ENCODE measurements at places on chromosomes 1 and 21.

DNA sequence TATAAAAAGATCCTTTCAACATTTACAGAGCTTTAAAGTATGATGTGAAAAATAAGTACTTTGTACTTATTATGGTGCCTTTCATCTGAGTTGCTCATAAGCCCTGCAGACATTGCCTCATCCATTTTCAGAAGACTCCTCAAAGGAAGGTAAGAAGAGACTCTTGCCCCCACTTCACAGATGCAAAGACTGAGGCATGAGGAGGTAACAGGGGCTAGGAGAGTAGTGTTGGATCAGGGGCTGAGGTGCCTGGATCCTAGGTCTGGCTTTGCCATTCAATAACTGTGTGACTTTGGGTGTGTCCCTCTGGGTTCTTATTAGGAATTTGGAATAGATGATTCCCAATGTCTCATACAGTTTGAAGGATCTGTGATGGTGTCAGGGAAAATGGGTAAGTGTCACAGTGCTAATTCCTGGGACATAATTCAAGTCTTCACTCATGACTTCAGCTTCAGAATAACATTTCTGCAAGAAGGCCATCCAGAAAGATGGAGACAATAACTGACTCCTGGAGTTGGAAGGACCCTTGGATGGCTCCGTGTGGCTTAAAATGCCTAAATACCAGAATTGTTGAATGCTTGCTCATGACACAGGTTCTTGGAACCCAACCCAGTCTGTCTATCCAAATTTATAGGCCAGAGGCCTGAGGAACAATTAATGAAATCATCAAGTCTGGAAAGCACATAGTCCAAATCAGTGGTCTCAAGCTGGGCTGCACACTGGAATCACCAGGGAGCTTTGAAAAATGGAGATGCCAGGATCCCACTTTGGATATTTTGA, 93.1 kb upstream of the RUNX1 start:
- no peak for DNase-seq

GRCh38 chr1:167489571-167490340, 28.6 kb downstream of the CD247 start:
- DNase-seq: no peak

GRCh38 chr1:203546274-203546673, 52.3 kb downstream of the OPTC start:
- DNase-seq: no peak

DNA sequence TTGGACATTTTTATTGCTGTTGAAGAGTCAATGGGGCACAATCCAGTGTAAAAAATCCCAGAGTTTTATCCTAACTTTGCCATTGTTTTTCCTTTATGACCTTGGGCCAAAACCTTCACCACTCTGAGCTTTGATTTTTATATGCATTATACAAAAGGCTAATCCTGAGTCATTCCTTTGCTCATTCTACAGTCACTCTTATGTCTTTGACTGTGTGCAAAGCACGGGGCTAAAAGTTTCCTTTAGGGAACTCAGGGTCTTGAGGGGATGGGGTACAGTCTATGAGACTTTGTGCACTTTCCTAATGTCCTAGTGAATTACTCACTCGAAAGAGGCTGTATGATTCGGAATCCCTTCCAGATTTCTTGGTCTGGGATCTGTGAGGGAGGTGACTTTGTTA, 543.2 kb upstream of the CAMK1G start:
- DNase-seq: no peak

DNA sequence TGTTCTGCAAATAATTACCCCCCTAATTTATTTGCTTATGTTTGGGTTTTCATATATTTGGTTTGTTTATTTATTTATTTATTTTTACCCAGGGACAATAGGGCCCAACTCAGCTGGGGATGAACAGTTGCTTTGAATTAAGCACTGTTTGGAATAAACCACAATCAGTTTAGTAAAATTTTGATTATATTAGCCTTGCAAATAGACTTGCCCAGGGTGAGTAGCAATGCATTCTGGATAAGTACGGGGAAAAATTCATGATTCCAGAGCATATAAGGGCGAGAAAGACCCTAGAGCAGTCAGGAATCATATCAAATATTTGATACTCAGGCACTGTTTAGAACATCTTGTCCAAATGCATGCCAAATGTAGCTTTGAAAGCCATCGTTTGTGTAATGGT, 242.7 kb downstream of the OMA1 start:
- DNase-seq: no peak

GRCh38 chr21:14453339-14454015, 70.5 kb upstream of the HSPA13 start:
- no peak for DNase-seq

- peak; percentile 51 for DNase-seq
These were observed 2.5 kb downstream of the BACE2 start for GRCh38 chr21:41170442-41170841.

GRCh38 chr1:67105508-67105907, 29.3 kb downstream of the C1orf141 start:
- DNase-seq: no peak

- DNase-seq: peak; percentile 30
These were observed 99.1 kb upstream of the CTTNBP2NL start for GRCh38 chr1:112296908-112297307.

DNA sequence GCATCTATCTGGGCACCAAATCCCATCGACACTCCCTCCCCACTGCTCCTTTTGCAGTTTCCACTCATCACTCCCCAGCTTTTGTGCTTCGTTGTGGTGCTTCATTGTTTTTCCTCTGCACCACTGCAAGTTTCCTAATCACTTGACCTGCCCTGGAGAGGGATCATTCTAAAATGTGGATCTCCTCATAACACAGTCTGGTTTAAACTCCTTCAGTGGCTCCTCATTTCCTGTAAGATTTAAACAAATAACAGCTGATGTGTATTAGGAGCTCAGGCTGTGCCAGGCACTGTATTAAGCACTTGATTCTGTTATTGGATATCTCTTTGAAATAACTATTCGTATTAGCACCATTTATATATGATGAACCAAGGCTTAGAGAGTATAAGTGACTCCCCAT, 51.3 kb downstream of the MAP10 start:
- DNase-seq: no peak

DNA sequence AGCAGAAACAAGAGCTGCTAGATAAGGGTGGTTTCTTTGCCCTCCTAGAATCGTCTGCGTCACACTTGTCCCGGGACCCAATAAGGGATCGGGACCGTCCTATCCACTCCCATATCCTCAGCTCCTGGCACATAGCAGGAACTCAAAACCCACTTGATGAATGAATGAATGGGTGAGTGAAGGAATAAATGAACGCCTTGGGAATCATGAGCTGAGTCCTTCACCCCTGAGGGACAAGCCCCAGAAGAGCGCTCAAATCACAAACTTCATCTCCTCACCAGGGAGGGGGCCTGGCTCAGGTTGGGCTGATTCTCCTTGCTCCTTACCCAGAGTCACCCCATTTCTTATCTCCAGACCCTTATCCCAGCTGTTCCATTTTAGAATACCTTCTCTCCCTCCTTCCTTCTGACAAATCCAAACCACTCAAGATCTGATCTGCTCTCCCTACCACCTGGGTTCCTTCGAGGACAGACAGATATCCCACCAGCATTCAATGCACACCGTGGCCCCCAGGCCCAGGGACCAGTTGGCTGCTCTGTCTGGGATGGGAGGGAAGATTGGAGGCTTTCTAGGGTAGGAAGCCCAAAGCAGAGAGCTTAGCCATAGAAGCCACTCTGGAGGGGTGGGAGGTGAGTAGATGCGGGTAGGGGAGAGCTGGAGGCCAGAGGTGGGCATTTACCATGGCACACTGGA, 643 bp upstream of the MOB3C start:
- DNase-seq: no peak

GRCh38 chr1:42953182-42954180, 5.2 kb downstream of the SLC2A1 start:
- no peak for DNase-seq

GRCh38 chr1:20551945-20552727, at the start of gene FAM43B:
FAM43B (plus strand) TSS chr1:20552573; CDS start chr1:20552974, 401 bp downstream.
- peak; percentile 56 for DNase-seq

GRCh38 chr1:41689139-41689538, 204.7 kb upstream of the EDN2 start:
- DNase-seq: no peak

DNA sequence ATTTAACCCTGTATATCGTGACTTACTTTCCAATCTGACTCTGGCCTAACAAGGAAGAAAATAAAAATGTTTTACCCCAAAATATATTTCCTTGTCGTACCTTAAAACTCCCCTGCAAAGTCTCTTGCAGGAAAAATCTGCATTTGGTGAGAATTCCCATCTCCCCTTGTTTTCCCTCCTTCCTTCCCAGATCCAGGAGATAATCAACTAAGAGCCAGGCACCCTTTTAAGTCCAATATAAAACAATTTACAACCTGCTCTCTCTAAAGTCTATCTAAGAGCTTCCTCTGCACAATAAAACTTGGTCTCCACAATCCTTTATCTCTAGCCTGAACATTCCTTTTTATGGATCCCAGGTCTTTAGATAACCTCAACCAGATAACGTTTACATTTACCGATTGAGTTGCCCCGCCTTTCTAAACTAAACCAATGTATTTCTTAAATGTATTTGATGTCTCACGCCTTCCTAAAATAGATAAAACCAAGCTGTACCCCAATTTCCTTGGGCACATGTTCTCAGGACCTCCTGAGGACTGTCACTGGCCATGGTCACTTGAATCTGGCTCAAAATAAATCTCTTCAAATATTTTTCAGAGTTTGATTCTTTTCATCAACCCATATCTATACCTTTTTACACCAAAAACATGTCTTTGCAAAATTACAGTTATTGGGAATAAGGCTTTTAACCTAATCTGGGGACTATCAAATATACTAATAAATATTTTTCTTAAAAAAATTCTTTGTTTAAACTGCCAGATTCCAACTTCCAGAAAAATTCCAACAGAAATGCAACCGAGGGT, 993 bp downstream of the DDX59 start:
- DNase-seq: no peak

DNA sequence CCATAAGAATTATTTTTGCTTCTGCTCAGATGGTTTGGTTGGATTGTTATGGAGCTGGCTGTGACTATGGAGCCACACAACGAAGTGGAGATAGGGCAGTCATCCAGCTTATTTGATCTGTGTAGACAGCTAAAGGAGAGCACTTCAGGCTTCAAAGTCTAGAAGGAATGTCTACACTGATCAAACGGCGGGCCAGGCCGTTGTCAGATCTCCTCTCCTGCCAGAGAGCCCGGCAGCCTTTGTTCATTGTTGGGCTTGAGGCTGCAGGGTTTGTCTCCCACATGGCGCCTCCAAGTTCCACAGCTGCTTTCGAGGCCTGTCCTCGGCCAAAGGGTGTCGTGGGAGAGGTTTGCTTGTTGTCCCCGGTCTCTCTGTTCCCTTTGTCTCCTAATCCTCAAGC, 2.8 kb upstream of the STMN1 start:
- no peak for DNase-seq

DNA sequence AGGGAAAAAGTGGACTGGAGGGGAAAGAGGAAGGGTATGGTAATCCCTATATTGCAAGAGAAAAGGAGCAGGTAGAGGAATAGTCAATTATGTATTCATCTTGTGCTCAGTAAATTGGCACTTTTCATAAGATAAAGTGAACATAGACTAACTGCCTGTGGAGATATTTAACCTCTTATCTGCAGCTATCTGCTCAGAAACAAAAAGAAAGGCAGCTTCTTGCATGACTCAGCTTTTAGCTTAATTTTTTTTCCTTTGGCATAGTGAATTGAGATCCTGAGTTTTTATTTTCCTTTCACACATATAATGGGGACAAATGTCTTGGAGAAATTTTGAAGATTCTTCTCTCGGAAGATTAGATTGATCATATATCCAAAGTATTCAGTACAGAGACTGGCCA, 127.6 kb upstream of the F3 start:
- DNase-seq: peak; percentile 15

DNA sequence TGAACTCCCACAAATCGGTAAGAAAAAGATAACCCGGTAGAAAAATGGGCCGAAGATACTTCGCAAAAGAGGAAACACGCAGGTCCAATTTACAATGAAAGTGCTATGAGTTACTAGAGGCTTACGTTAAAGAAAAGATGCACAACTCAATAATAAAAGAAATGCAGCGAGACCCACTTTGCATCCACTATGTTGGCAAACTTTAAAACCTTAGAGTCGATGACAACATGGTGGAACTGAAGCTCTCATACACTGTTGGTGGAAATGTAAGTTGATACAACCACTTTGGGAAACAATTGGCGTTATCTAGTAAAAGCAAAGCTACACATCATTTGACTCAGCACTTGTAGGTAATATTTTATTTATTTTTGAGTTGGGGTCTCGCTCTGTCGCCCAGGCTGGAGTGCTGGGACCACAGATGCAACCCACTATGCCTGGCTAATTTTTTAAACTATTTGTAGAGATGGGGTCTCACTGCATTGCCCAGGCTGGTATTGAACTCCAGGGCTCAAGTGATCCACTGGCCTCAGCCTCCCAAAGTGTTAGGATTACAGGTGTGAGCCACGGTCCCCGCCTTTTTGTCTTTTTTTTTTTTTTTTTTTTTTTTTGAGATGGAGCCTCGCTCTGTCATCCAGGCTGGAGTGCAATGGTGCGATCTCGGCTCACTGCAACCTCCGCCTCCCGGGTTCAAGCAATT, 696 bp upstream of the GPATCH3 start:
- no peak for DNase-seq

GRCh38 chr1:40773748-40774265, 9.8 kb upstream of the KCNQ4 start:
- no peak for DNase-seq

- no peak for DNase-seq
These were observed 40.9 kb downstream of the ALPL start for GRCh38 chr1:21550097-21550496.

DNA sequence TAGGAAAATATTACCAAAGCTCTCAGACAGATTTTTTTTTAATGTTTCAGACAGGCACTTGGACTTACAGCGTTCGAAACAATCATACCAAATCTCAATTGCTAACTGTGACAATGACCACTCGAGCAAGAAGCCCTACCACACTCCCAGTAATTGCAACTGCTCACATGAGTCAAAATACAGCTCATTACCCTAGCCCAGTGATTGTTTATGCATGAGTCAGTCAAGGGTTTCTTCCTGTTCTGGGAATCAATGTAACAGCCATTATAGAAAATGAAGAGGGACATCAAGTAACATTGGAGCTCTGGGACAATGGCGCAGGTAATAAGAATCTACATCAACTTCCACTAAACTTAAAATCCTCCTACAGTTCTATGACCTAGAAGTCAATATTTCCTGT, 56.1 kb upstream of the SH3GLB1 start:
- DNase-seq: peak; percentile 85

DNA sequence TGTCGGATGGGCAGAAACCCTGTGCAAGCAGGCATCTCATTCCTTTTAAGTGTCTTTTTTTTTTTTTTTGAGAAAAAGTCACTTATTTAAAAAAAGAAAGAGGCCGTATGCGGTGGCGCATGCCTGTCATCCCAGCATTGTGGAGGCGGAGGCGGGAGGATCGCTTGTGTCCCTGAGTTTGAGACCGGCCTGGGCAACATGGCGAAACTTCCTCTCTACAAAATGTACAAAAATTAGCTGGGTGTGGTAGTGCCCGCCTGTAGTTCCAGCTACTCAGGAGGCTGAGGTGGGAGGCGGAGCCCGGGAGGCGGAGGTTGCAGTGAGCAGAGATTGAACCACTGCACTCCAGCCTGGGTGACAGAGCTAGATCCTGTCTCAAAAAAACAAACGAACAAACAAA, 1.7 kb downstream of the GPR137B start:
- DNase-seq: no peak

Measured in cardiac fibroblast (primary cell).